Inflammatory macrophage treated with lipopolysaccharide for 1 hour (primary cell): ENCODE measurements at places on chromosomes 1 and 21.
A peak's percentile ranks its signal among the peaks of the same experiment; 100 is the strongest.

DNA sequence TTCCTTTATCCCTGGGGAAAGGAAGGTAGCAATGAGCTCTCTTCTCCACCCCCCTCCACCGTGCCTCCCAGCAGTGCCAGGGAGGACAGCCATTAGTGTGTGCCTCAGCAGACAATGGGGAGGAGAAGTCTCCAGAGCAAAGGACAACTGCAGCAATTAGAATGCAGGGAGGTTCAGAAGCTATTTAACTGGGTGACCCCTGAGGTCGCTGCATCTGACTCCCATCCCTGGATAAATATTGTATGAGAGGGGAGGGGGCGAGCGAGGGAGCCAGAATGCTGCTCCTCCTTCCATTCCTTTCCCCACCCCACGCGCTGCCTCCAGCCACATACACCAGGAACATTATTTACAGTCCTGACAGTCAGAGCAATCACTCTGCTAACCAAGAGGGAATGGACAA, 59.0 kb downstream of the ERI3 start:
- DNase-seq: no peak

- peak; percentile 2 for DNase-seq
These were observed 119.2 kb downstream of the LRIG2 start for GRCh38 chr1:113192242-113192641.

GRCh38 chr1:243849421-243850201, 432 bp downstream of the AKT3 start:
- peak; percentile 30 for DNase-seq

- DNase-seq: no peak
These were observed 54.4 kb downstream of the LYPLAL1 start for GRCh38 chr1:219228058-219228419.

- no peak for DNase-seq
These were observed 28.6 kb upstream of the NEK2 start for GRCh38 chr1:211703812-211704537.

DNA sequence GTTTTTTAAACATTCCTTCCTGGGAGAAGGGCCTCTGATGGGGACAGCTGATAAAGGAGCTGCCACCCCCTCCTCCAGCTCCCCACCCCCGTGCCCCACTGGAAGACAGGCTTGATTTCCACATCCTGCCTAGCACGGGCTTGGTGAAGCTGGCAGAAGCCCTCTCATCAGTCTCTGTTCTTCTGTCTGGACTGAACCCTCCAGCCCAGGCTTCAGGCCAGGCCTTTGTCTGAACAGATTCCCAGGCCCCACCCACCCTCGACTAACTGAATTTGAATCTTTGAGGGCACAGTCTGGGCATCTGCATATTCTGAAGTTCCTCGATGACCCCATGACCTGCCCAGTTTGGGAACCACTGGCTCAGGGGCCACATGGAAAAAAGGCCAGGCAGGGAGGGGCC, 75.3 kb downstream of the CD58 start:
- DNase-seq: no peak

GRCh38 chr1:54287176-54287650, 87.2 kb downstream of the MRPL37 start:
- peak; percentile 10 for DNase-seq

DNA sequence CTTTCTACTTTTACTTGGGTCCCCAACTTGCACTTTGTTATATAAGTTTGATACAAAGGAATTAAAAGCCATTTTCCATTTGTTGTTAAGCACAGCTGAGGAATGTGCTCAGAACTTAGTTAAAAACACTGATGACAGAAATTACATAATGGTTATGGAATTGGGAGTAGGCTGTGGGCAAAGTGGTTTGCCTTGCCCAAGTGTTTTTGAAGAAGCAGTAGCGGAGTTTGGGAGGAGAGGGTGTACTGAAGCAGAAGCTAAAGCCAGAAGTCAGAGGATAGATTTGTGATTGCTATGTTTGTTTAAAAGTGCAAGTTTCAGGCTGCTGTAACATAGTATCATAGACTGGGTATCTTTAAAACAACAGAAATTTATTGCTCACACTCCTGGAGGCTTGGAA, 391.8 kb downstream of the DUSP10 start:
- no peak for DNase-seq

GRCh38 chr1:81878538-81878937, 77.8 kb downstream of the ADGRL2 start:
- no peak for DNase-seq

GRCh38 chr1:14350197-14350596, 248.3 kb upstream of the KAZN start:
- no peak for DNase-seq

- DNase-seq: peak; percentile 40
These were observed 30.2 kb downstream of the EVI5 start for GRCh38 chr1:92754719-92755050.

DNA sequence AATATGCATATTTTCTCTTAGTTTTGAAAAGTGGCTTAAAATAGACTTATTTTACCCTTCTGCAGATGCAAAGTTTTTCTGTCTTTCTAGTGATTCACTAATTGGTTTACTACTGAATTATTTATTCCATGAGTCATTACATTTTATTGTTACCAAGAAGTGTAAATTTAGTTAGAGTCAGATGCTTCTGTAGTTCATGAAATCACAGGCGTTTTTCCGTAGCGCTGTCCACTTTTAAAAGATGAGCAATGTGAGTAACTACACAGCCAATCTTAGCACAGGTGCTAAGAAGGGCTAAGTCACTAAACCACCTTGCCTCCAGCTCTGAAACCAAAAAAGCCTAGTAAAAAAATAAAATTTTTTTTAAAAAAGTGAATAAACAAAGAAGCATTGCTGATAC, 24.7 kb downstream of the RGS13 start:
- no peak for DNase-seq

DNA sequence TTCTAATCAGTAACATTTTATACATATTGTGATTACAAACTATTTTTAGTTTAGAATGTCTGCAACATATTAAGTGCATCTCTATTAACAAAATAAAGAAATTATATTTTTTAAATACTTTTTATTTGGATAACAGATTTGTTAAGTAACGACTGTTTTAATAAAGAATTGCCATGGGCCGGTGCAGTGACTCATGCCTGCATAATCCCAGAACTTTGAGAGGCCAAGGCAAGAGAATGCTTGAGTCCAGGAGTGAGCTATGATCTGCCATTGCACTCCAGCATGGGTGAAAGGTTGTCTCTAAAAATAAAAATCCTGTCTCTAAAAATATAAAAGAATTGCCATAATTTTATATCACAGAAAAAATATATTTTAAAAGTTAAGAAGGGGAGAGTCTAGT, 4.1 kb downstream of the LRRIQ3 start:
- DNase-seq: no peak

GRCh38 chr1:229107304-229107815, 163.6 kb upstream of the RAB4A start:
- no peak for DNase-seq
